ENCODE measurements at places on chromosomes 16 and 17.
A peak's percentile ranks its signal among the peaks of the same experiment; 100 is the strongest.

DNA sequence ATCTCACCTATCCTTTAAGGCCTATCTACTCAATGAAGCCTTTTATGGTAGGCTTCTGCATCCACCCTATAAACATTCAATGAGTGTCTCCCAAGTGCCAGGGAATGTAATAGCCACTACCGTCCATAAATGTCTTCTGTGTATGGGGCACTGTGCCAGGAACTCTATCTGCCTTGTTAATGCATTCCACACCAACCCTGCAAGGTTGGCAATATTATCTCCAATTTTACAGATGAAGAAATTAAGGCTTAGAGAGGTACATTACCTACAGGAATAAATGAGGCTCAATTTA, 20.0 kb downstream of the MAP3K14 start:
- no peak for DNase-seq

GRCh38 chr17:19507775-19508576, 25.7 kb upstream of the SLC47A1 start:
- DNase-seq = peak; percentile 85

- no peak for DNase-seq
These were observed 2.8 kb upstream of the NXPH3 start for GRCh38 chr17:49572806-49573420.

DNA sequence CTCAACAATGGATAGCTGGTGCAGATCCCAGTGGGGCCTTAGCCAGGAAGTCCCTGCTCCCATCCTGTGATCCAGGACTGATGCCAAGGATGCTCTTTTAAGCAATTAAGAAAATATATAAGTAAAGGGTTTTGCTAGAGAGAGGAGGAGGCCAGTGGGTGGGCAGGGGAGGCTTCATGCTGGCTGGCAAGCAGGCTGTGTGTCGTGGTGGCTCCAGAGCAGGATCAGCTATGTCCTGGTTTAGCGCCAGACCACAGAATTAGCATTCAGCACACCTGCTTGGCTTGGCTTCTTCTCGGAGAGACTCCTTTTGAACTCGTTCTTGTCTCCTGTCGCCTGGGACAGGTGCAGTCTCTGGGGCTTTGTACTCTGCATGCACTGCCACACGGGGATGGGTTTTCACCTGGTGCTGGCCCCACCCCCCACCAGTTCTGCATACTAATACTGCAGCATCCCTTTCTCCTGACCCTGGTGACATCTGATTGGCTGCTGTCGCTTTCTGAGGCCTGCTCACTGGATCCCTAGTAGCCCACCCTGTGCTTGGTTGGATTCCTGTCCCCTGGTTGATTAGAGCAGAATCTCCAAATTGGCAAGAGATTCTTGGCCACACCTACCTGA, 66.1 kb downstream of the PLD6 start:
- DNase-seq = no peak

DNA sequence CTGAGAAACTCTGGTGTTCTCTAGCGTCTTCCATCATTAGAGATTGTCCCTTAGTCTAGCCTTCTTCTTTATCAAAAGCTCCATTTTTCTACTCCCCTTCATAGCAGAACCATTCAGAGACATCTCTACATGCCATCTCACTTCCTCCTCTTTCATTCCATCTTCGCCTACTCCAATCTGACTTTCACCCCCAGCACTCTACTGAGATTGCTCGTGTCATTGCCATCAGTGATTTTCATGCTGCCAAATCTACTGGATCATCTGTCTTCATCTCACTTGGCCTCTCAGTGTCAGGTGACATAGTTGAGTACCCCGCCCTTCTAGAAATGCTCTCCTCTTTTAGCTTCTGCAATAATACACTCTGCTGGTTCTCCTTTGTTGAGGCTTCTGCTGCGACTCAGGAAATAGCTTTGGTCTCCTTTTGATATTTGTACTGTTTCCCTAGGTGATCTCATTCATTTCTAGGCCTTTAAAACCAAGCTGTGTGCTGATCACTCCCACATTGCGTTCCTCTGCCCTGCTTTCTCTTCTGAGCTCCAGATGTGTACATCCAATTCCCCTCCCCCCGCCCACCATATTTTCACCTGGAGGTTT, 119.1 kb downstream of the FTO start:
- DNase-seq = peak; percentile 5

- no peak for DNase-seq
These were observed 26.6 kb upstream of the NAGLU start for GRCh38 chr17:42509409-42509808.
